ENCODE measurements at places on chromosomes 11 and 22. TPM values are rescaled to one million over a fixed set of nuclear protein-coding genes. Genes with fewer than 3 reads are reported as not detected.

- no peak overlapping the region for H3K27ac ChIP-seq
- H3K27me3 ChIP-seq: no peaks in the 10 kb centered on the region
- H3K4me1 ChIP-seq: no peaks in the 10 kb centered on the region
Observed at GRCh38 chr11:90542092-90542491, 319.2 kb upstream of the CHORDC1 start.

DNA sequence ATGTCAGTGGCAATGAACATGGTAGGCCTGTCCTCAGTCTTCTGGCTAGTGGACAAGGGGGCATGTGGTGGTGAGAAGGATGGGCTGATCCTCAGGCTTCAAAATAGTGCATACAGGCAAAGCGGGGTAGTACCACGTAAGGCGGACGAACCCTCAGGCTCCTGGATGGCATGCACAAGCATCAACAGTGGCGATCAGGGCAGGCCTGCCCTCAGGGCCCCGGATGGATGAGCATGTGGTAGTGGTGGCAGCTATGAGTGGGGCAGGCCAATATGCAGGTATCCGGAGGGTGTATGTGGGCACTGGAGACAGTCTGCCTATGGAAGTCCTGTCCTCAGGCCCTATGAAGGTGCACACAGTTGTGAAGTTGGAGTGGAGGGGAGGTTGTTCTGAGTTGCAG is 163.8 kb downstream of the GUCY1A2 start:
- no peak overlapping the region for H3K27ac ChIP-seq
- DNase-seq: no peak
- H3K27me3 ChIP-seq: no peaks in the 10 kb centered on the region
- no peaks in the 10 kb centered on the region for H3K4me1 ChIP-seq

DNA sequence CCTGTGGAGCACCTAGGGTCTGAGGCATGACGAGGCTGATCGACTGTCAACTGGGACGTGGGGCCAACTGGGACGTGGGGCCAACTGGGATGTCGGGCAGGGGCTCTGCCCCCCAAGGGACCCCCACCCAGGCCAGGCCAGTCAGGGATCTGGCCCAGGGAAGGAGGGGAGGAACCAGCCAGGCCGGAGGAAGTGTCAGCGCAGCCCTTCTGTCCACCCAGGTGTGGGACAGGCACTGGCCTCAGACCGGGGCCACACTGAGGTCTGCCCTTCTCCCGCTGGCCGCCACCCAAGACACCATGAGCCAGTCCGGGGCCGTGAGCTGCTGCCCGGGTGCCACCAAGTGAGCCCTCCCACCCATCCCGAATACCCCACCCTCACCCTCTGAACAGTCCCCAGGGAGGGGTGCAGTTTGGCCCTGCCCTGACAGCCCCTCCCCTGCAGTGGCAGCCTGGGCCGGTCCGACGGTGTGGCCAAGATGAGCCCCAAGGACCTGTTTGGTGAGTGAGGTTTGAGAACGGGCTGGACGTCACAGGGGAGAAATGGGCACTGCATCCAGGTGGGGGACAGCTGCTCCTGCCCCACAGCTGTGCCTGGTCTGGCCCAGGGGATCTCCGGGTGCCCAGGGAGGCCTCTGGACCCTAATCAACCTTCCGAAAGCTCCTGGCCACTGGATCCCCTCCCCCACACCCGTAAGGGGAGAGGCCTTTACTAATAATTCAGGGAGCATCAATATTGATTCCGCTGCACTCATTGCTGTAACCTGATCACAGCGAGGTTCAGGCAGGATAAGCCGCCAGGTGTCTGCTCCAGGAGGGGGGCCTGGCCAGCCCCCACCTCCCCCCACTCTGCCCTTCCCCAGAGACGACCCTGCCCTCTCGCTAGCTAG is 3.3 kb downstream of the EPS8L2 start:
- DNase-seq: peak; percentile 47
- no peaks in the 10 kb centered on the region for H3K4me1 ChIP-seq
- no peaks in the 10 kb centered on the region for H3K36me3 ChIP-seq
- no peak overlapping the region for H3K27ac ChIP-seq
- no peak overlapping the region for H3K4me3 ChIP-seq
- no peaks in the 10 kb centered on the region for H3K27me3 ChIP-seq

Gene IFITM10
- total RNA-seq: 8.1 TPM

Gene TSPAN32
- total RNA-seq: 9.9 TPM

DNA sequence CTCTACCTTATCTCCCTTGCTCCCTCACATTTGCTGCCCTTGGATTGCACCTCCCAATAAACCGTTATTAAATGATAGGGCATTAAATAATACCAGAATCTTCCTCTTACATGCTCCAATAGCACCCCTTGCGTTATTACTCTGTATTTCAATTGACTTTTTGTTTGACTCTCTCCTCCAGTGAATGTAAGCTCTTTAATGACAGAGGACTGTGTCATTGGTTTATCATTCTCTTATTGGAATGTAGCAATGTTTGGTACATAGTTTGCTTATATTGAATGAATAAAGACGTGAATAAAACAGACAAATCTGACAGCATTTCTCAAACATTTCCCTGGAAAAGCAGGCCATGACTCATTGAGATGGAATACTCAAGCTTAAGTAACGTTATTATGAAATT is 8.7 kb upstream of the MPEG1 start:
- peaks cover 5% of the 10 kb centered on the region for H3K27me3 ChIP-seq
- no peaks in the 10 kb centered on the region for H3K36me3 ChIP-seq
- peaks cover 26% of the 10 kb centered on the region for H3K4me1 ChIP-seq
- no peak for DNase-seq
- H3K27ac ChIP-seq: no peak overlapping the region

Data from natural killer cell treated with Interleukin-12 subunit alpha and Interleukin-12 subunit beta and Interleukin-15 and Interleukin-18, amount 100 ng/mL, for 72 hours (primary cell).